Fibroblast of gingiva (primary cell): ENCODE measurements at places on chromosomes 16 and 17.
A peak's percentile ranks its signal among the peaks of the same experiment; 100 is the strongest.

GRCh38 chr16:89779909-89780305 lies 36.5 kb downstream of the FANCA start:
- no peak for DNase-seq

GRCh38 chr17:3985846-3986245 lies 21.6 kb upstream of the ATP2A3 start:
- no peak for DNase-seq

DNA sequence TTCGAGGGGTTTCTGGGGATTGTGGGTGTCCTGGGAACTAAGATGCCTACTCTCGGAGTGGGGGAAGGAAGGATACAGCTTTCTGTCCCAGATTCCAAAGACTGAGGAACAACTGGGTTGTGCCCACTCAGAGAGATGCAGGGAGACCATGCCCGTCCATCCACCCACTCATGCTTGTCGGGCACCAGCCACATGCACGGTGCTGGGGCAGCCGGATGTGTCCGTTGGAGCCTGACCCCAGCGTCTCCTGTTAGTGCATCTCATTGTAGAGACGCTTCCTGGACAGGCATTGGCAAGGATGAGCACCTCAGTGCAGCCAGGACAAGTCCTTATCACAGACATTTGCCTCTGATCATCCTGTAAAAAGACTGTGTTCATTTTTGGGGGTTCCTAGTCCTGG lies 58.1 kb downstream of the METRNL start:
- no peak for DNase-seq

DNA sequence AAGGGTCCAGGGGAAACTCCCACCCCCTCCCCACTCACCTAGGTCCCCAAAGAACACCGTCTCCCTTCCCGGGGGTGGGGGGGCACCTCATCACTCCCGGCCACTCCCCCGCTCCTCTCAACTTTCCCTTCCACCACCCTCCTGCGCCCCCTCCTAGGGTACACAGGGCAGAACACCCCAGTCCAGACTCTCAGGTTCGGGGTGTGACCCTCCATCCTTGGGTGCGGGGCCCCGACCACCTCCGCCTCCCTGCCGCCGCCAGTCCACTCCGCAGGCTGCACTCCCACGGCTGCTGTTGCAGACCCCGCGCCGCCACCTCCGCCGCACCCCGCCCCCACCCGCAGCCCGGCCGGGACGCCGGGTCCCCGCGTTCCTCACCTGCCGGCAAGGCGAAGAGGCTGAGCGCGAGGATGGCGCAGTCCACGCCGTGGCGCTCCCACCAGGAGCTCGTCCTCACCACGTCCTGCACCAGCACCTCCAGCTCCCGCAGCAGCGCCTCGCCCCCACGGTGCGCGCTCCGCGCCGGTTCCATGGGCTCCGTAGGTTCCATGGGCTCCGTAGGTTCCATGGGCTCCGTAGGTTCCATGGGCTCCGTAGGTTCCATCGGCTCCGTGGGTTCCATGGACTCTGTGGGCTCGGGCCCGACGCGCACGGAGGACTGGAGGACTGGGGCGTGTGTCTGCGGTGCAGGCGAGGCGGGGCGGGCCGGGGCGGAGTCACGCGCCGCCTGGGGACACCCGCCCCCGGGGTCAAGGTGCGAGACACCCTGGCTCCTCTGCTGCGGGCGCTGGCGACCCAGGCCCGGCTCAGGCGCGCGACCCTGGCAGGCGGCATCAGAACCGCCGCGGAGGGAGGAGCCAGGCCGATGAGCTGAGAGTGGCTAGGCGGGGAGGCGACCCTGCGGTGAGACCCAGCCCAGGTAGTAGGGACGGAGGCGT lies at the start of gene FADS6:
Gene FADS6, minus strand, starts transcription at position 660 of the 938 bp plus-strand sequence. Its CDS starts 38 bp downstream, at position 622.
- no peak for DNase-seq

DNA sequence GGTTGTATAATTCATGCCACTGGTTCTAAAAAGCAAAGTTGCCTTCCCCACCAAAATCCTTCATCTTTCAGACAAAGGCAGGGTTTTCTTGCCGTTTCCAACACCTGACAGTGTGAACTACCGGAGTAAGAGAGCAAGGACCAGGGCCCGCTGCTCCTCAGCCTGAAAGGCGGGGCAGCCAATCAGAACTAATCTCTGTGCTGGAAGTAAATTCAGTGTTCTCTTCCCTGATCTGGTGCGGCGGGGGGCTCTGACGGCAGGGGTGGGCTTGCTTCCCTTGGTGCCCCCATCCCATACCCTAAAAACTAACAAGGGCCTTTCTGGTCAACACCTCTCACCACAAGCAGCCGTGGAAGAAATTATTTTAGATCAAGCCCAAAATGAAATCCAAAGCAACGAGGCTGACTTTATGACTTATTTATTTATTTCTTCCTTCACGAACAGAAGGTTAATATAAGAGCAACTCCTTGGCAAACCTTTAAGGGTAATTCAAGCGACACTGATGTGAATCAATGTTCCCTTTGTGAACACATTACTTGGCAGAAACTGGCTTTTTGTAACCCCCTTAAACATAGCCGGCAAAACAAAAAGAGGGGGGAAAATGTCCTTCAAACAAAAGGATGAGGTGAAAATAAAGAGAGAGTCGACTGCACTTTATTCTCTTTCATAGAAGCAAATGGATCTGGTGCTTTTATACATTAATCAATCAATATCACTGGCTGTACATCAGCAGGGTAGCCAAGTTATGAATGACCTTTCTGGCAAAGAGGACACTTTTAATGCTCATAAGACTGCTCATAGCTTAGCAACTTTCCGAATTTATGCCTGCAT lies 189.9 kb downstream of the ZFHX3 start:
- no peak for DNase-seq

GRCh38 chr16:69892378-69892777 lies 58.8 kb upstream of the CLEC18A start:
- DNase-seq: peak; percentile 12

DNA sequence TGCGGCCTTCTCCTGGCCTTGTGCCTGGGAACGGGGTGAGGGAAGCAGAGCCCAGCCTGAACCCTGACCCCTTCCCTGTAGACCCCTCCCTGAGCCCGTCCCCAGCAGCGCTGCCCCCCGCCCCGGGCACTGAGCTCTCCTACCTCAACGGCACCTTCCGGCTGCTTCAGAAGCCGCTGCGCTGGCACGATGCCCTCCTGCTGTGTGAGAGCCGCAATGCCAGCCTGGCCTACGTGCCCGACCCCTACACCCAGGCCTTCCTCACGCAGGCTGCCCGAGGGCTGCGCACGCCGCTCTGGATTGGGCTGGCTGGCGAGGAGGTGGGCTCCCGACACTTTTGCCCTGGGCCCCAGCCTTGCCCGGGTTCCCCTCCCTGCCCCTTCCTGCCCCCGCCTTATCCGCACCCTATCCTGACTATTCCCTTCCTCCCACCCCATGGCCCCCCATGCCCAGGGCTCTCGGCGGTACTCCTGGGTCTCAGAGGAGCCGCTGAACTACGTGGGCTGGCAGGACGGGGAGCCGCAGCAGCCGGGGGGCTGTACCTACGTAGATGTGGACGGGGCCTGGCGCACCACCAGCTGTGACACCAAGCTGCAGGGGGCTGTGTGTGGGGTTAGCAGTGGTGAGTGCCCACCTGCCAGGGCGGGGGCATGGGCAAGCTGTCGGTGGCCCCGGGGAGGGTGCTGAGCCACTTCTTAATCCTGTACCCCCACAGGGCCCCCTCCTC lies 62.1 kb downstream of the MRC2 start:
- DNase-seq: no peak

DNA sequence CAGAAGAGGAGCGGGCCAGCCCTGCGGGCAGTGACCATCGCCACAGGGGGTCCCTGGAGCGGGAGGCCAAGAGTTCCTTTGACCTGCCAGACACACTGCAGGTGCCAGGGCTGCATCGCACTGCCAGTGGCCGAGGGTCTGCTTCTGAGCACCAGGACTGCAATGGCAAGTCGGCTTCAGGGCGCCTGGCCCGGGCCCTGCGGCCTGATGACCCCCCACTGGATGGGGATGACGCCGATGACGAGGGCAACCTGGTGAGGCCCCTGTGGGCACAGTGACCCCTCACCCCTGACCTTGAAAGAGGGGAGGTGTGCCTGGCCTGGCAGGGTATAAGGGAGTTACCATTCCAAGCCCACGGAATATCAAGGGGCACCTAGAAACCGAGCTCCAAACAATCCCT lies 35.1 kb upstream of the ABCC3 start:
- no peak for DNase-seq

DNA sequence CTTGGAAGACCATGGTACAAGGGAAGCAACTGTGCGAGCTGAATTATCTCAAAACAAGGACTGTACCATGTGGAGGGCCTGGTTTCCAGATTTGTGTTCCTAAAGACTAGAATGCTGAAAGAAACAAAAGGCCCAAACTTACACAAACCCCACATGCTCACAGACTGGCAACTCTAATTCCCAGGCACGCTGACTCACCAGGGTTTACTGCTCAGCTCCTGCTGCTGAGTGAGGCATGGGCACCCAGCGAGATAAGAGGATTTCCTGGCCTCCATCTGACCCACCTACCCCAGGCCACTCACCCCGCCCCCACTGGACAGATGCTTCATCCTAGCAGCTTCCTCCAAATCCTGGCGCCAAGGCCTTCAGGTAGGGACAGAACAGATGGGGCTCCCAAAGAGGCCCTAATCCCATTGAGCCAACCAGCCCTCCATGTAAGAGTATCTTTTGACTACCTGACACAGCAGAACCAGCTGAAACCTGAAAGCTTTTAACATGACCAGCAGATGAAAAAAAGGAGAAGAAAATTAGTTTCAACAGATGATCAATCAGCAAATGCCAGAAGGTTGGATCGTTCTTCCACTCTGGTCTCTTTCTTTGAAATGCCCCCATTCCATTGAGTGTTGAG lies 33.9 kb downstream of the DCUN1D3 start:
- peak; percentile 73 for DNase-seq

DNA sequence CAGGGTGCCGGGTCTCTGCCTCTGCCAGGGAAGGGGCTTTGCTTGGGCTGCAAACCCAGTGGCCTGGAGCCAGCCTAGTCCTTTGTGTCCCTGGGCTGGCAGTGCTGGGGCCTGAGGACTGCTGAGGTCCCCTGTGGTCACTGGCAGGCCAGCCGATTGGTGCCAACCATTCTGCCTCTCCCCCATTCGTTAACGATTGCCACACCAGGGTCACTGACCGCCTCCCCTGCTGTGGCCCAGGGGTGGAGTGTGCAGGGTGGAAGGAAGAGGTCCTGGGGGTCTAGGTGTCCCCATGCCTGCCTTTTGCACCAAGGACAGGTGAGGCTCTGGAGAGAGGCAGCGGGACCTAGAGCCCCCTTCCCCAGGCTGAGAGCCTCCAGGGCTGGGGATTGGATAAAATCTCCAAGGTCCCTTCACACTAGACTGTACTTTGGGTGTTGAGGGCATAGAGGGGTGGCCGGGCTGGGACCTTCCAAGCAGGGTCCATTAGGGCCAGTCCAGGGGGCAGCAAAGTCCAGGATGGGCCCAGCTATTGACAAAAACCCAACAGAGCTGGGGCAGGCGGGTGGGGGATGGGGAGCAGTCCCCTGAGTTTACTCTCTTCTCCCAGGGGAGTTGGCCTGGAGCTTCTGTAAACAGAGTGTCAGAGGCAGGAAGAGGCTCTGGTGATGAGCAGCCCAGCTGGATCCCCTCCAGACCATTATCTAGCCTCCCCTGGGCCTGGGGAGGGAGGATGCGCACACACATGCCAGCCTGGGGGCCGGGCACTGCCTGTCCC lies 1.1 kb downstream of the VASN start:
- DNase-seq: peak; percentile 89

DNA sequence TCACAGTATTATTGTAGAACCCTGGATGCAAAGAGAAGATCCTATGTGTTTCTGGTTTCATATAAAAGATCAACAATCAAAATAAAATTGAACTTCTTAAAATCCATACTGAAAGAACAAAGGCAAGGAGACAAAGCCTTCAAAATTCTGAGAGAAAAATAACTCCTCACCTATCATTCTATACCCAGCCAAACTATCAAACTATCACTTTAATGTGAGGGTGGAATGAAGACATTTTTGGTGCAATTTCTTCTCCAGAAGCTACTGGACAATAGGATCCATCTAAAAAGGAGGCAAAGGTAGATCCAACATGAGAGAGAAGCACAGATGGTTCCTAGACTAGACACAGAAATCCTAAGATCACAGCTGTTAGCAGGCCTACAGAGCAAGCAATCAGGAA lies 71.1 kb downstream of the CPPED1 start:
- no peak for DNase-seq

DNA sequence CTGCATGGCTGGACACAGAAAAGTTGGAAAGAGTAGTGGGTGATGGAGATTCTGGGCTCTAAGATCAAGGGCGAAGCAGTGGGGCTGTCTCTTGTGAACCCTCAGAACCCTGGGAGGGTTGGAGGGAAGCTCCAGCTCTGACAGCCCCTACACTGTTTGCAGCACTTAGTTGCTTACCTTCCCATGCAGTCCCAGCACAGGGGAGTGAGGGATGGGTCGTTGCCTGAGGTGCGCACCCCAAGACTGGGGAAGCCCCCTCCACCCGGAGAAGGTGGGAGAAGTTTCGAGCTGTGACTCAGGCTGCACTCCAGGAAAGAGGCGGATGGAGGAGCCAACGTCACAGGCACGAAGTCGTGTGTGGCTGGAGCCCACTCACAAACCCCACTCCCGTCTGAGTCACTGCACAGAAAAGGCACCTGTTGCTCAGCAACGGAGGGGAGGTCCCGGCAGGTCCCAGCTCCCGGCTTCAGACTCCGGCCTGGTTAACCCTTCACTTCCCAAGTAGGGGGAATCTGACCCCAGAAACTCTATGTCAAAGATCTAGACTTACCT lies 60.1 kb downstream of the AIPL1 start:
- no peak for DNase-seq

DNA sequence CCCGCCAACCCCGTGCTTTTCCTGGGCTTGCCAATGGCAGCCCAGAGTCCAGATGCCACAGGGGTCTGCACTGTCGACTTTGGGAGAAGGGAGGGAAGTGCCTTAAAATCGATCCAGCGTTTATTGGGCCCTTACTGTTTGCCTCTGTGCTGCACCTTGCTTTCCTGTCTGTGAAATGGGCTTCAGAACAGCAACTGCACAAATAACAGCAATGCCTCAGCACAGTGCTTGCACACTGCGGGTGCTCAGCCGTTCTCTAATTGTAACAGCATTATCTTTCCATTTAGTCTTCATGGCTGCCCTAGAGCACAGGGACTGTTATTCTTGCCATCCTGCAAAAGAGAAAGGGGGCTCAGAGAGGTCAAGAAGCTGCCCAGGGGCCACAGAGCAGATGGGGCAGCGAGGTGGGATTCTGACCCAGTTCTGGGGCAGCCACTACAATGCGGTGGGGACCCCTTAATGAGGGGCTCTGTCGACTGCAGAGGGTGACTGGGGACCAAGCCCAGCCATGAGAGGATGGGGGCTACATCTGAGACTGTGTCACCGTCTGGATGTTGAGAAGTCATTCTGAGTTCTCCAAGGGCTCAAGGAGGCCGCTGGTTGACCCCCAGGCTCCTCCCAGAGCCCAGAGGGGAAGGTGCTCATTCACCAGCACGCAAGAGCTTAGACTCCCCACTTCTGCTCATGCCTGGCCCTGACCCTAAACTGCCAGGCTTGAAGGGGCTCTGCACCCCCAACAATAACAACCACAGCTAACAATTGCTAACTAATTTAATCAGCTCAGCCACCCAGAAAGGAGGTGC lies 9.4 kb upstream of the FOXF1 start:
- DNase-seq: no peak

DNA sequence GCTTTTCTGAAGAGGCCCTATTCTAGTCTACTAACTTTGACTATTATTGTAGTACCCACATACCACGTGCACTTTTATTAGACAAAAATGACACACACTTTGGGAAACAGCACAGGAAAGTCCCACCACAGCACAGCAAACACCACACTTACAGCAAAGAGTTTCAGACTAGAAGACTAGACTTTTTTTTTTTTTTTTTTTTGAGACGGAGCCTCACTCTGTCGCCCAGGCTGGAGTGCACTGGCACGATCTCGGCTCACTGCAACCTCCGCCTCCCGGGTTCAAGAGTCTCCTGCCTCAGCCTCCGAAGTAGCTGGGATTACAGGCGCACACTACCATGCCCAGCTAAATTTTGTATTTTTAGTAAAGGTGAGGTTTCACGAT lies 20.1 kb downstream of the YWHAE start:
- no peak for DNase-seq
